ENCODE measurements at places on chromosomes 11 and 22.

DNA sequence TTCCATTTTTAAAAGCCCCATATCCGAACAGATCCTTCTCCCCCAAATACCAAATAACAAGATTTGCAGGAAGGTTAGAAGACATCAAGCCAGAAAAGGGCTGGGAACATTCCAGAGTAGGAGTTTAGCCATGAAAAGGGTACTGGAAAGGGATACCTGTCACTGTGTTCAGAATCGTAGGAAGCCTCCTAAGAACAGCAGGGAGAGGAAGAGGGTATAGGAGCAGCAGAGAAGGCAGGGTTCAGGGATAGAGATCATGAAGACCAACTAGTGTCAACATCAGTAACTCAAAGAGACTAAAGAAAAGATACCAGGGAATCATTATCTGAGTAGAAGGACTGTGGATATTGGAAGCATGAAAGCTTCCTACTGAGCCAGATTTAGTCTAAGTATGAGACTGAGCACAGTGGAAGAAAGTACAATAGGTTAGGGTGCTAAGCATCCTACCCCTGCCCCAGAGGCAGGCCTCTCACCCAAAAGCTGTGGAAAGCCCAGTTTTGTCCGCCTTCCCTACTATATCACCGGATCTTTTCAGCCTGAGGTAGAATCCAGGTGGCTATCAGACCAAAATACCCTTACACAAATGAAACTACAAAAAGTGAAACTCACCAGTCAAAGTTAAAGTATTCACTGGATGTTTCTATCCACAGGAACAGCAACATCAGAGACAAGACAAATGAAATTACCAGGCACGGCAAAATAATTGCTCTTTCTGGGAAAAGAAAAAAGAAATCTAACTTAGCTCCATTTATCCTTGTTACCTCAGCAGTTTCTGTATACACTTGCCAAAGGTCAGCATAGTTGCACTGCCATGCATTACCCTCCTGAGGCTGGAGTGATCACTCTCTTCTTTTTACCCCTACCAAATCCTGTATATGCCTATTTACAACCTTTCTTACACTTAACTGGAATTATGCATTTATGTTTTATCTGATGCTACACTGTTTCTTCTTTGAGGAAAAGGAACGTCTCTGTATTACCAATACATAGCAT, 16.7 kb downstream of the GDPD4 start:
- DNase-seq = no peak

GRCh38 chr11:66068154-66068821, 1.8 kb upstream of the PACS1 start:
- DNase-seq = no peak

- no peak for DNase-seq
Observed at GRCh38 chr22:49918911-49919881, 762 bp downstream of the CRELD2 start.

DNA sequence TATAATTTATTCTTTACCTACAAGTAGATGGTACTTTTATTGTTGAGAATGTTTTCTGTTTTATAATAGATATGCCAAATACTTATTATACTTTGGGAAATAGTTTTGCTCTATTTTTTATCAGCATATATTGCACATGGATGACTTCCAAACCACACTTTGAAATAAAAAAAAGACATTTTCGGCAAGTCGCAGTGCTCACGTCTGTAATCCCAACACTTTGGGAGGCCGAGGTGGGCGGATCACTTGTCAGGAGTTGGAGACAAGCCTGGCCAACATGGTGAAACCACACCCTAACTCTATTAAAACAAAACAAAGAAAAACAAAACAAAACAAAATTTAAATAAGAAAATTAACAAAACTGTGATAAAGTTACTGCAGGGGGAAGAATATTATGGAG, 983.9 kb upstream of the CNTN5 start:
- DNase-seq = no peak

GRCh38 chr22:37213941-37214730, 1.9 kb upstream of the SSTR3 start:
- no peak for DNase-seq

DNA sequence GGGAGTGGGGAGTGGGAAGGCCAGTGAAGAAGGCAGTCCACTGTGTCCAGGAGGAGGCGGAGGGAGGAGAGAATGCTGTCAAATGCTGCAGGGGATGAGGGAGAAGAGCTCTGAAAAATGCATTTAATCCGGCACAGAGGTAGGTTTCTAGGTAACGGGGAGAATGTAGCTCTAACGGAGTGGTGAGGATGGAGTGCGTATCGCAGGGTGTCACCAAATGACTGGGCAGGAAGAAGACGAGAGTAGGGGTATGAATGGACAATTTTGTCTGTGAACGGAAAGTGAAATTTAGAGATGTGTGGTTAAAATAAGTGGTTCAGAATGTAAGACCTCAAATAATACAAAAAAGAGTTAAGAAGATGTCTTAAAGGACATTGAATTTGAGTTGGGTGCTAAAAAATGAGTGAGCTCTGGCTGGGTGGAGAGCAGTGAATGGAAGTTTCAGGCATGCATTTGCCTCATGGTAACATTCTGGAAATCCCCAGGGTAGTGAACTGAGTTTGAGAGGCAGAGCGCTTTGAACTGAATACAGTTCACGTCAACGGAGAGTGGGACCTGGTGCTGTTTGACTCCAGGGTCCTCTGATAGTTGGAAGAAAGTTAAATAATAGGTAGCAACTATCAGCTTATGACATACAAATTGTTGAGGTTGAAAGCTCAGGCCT, 81.3 kb upstream of the CADM1 start:
- no peak for DNase-seq

DNA sequence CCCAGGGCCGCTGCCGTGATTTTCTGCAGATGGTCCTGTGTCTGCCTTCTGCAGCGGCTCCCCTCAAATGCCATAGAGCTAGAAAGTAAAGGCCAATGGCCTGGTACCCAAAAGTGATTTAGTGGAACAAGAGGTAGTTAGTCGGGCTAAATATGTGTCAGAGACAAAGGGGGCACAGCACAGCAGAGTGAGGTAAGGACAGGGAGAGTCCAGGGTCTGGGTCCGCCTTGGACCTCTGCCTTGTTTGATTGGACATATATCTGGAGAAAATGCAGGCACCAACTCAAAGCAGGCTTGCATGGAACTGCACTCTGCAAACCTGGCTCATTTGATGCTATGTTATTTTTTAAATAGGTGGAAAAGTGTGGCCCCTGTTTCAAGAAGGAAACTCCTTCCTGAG, 249.6 kb upstream of the B3GAT1 start:
- DNase-seq = no peak

DNA sequence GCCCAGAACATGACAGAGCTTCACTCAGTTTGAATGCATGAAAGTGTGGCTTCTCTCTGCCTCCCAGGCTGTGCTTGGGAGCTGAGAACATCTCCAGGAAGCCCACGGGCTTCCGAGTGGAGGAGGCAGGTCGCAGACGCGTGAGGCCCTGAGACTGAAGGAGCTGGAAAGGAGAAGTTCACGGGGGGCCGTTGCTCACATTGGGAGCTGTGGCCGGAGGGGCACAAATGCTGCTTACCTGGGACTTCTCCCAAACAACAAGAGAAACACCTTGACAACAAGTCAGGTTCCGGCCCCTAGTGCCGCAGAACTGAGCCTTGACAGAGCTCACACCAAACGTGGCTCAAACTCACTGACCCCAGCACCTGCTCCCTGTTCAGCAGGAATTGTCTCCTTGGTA, 207.0 kb downstream of the BRD1 start:
- no peak for DNase-seq

DNA sequence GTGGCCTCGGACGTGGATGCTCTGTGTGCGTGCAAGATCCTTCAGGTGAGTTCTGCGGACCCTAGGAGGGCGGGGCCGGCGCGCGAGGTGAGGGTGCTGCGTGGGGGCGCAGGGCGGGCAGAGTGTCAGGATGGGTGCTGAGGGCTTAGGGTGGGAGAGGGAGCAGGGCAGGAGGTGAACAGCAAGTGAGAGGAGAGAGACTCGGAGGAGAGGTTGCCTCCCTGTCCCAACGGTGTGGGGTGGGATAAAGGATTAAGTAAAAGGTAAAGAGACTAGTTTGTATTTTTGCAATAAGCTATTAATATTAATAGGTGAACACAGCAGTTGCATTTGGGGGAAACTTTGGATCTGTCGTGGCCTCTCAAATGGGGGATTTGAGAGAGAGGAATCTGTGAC, 451 bp downstream of the CDC45 start:
- DNase-seq = no peak

DNA sequence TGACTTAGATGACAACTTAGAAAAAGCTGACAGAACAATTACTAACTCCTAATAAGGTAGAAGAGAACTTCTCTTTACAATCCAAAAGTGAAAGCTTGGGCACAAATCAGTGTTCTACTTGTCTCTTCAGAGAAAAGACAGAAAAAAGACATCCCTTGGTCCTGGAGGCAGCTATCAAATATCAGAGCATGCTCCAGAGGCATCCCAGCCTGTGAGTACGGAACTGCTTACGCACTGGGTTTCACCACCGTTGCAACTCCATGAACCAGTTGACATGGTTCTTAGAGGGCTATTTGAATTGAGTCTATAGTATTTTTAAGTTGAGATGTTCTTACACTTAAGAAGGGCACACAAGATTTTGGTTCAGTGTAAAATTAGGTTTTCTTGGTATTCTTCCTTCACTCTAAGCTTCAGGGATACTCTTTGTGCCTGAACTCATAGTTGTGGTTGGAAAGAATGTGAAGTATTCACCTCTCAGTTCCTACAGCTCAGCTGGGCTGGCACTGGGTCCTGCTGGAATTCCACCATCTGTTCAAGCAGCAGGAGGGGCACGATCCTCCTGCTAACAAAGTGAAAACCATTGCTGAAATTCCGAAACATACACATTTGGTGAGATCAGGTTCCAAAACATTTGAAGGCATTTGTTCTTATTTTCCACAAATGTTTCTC, 6.3 kb downstream of the AKIP1 start:
- DNase-seq = no peak

DNA sequence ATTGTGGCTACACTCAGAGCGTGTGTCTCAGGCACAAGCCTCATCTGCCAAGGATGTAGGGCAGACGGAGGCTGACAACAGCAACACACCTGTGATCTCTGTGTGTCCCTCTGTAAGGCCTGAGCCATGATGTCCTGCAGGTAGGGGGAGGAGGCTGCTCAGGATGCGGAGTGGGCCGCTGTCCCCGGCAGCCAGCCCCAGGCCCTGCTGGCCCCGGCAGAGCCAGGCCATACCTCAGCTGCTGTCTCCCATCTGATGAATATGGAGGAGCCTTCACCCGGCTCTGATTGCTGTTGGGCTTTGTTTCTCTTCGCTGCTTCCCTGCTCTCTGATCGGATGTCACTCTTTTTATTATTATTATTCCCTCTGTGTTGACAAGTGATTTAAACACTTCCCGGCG, 83.6 kb upstream of the NCAM1 start:
- DNase-seq = no peak

DNA sequence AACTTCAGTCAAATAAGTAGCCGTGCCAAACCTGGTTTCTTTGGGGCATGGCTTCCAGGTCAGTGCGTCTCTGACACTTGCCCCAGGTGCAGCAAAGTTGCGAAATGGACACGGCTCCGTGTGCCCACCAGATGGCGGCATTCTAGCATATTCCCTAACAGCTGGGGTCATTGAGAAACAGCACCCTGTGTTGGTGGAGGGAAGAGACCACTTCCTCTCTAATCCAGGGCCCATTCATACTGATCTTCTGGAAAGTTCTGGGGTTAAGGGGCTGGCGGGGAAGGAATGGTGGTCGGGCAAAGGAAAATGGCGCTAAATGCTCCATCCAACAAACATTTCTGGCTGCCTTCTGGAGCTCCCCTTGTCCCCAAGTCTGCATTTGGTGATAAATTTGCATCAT, 141.2 kb upstream of the TIMP3 start:
- DNase-seq = peak; percentile 69

DNA sequence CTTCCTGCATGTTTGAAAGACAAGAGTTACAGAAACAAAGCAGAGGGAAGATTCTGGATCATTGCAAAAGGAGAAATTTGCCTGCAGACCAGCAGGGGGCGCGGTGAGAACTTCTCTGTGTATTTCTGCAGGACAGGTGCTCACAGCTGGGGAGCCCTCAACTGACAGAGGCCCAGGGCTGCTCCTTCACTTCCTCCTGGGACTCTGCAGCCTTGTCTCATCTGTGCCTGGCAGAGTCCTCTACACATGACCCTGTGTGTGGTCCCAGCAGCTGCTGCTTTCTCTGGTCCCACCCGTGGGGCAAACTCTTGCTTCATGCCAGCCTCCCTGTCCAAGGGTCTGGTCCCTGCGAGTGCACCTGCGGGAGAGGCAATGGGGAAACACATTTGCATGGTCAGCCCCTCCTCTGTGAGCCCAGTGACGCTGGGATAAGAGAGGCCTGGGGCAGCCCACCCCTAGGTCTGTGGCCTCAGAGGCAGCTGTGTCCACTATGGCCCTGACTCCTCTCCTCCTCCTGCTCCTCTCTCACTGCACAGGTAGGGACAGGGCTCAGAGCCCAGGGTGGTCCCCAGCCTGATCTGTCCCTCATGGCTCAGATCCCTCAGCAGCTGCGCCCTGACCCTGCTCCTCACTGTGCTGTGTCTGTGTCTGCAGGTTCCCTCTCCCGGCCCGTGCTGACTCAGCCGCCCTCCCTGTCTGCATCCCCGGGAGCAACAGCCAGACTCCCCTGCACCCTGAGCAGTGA, 43.2 kb upstream of the VPREB1 start:
- DNase-seq = no peak

GRCh38 chr11:118006153-118006534, 19.9 kb downstream of the IL10RA start:
- DNase-seq = no peak

- DNase-seq = no peak
Observed at GRCh38 chr11:34154059-34154875, 48.8 kb downstream of the NAT10 start.

GRCh38 chr11:74033046-74033445, 24.2 kb upstream of the UCP3 start:
- DNase-seq = peak; percentile 41

DNA sequence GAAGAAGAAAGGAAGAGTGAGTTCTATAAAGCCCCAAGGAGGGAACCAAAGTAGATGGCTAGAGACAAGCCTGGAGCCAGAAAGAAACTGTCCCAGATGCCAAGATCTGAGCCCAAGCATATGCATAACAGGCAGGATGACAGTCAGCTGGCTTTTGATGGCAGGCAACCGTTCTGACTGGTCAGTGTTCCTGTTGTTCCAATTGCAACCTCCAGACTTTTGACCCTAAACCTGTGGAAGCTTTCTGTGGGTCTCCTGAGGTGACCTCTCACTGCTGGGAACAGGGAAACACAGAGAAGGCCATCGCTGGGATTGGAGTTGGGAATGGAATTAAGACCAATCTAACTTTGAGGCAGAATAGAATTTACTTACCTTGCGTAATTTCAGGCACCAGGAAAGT, 21.6 kb upstream of the NNMT start:
- no peak for DNase-seq

DNA sequence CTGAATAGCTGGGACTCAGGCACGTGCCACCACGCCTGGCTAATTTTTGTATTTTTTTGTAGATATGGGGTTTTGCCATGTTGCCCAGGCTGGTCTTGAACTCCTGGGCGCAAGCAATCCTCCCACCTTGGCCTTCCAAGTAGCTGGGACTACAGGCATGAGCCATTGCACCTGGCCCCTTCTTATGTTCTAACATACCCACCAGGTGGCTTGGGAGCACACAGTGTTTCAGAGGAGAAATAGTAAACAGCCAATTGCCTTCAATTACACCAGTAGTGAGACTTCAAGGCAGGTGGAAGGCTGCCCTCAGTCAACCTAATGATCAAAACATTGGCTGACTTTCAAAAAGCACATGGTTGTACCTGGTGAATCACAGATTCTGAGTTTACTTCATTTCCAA, 167.2 kb downstream of the SWAP70 start:
- DNase-seq = peak; percentile 4

Measured in thymus (tissue), 14 donors.